ENCODE measurements at places on chromosomes 16 and 17. TPM values are rescaled to one million over a fixed set of nuclear protein-coding genes. Genes with fewer than 3 reads are reported as not detected.

- no peak for DNase-seq
Observed at GRCh38 chr16:26667307-26667706, 399.4 kb upstream of the C16orf82 start.

DNA sequence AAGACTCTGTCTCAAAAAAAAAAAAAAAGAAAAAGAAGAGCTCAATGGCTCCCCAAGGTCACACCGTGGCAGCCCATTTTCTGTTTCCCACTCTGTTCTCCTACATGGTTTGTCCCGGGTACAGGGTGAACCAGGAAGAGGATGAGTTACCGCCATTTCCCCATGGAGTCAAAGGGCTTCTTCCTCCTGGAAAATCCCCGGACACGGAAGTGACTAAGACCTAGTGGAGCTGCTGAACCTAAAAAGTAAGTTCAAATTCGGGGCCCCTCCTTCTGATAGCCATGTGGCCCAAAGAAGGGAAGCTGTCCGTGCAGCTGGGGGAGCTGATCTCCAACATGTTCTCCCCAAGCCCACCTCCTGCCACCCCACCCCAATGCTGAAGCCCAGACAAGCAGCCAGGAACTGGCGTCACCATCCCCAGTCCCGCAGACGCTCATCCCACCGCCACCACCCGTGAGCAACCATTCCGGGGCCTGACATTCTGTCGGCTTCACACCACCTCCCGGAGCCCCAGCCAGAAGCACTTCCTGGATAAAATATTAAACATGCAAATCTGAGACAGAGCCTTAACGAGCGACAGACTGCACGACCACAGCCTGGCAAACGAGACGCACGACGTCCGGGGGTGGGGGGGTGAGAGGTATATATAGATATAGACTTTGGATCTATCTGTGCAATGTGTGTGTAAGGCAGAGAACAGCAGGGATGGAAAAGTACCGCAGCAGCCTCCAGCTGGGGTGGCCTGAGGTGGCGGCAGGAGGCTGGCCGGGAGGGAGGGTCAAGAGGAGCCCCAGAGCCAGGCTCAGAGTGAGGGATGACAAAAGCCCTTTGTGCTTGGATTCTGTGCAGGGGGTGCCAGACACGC, 17.6 kb downstream of the EPOP start:
- DNase-seq = no peak

REXO5 gene
- 2.7 TPM for total RNA-seq

- DNase-seq = no peak
Observed at GRCh38 chr17:40307740-40308239, 1.2 kb upstream of the RARA start.

GRCh38 chr16:10988164-10988803, 43.9 kb downstream of the CLEC16A start:
- DNase-seq = no peak

PRAC2 gene
- not detected for total RNA-seq

DNA sequence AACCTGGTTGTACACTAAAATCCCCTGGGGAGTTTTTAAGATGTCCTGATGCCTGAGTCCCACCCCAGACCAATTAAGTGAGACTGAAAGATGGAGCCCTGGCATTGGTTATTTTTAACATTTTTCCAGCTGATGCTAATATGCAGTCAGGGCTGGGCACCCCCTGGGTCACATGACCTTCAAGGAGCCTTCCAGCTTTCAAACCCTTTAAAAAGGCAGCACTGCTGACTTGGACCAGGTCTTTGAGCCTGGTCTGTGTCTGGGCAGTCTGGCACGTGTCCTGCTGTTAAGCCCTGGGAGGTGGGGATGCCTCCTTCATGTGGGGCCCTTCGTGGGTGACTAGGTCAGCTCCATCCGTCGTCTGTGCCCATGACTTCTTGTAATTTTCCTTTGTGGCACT, 202.6 kb downstream of the CCDC182 start:
- DNase-seq = no peak

DNA sequence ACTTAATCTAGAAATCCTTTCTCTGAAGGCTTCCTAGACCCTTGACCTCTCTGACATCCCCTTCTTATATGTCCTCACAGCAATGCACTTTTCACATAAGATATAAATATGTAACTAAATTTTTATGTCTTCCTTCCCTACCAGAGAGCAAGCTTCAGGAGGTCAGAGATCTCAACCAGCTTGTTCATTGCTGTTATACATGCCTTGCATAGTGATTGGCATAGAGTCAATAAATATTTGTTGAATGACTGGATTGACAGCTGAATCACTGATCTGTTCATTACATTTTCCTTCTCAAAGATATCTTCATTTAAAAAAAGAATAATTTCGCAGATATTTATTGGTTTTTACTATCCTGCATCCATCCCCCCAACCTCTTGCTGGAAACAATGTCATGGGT, 29.5 kb downstream of the HYDIN start:
- no peak for DNase-seq
